Left lung (tissue), 14 donors: ENCODE measurements at places on chromosomes 1 and 21.

GRCh38 chr1:30100524-30100862 is 622.9 kb downstream of the MATN1 start:
- H3K36me3 ChIP-seq: no peaks in the 10 kb centered on the region
- H3K27me3 ChIP-seq: no peaks in the 10 kb centered on the region
- H3K27ac ChIP-seq: no peak overlapping the region
- no peak for DNase-seq

GRCh38 chr21:36478207-36478701 is 1.7 kb downstream of the CLDN14 start:
- H3K36me3 ChIP-seq: no peaks in the 10 kb centered on the region
- no peak overlapping the region for H3K27ac ChIP-seq
- H3K4me3 ChIP-seq: no peak overlapping the region
- no peak for DNase-seq
- no peaks in the 10 kb centered on the region for H3K4me1 ChIP-seq
- no peaks in the 10 kb centered on the region for H3K27me3 ChIP-seq

DNA sequence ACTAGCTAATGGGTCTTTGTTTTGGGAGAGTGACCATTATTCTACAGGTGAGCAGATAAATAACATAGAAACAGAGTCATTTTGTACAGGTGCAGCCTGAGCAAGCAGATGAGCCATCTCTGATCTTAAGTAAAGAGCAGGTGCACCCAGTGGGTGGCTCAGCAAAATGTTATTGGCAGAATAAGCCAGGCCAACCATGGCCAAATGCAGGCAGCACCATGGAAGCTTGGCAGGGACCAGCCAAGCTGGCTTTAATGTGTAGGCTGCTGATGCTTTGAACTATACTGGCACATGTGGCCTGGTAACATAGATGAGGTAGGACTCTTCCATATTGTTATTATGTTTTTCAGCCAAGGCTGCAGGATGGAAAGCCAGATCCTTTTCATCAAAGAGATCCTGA is 553.3 kb upstream of the ZRANB2 start:
- H3K4me1 ChIP-seq: no peaks in the 10 kb centered on the region
- H3K4me3 ChIP-seq: no peak overlapping the region
- H3K27ac ChIP-seq: no peak overlapping the region
- no peak for DNase-seq
- no peaks in the 10 kb centered on the region for H3K27me3 ChIP-seq

- no peaks in the 10 kb centered on the region for H3K36me3 ChIP-seq
- DNase-seq: no peak
- peaks cover 8% of the 10 kb centered on the region for H3K27me3 ChIP-seq
- H3K4me3 ChIP-seq: no peak overlapping the region
- no peaks in the 10 kb centered on the region for H3K4me1 ChIP-seq
These were observed 24.6 kb downstream of the NKAIN1 start for GRCh38 chr1:31215065-31215570.

DNA sequence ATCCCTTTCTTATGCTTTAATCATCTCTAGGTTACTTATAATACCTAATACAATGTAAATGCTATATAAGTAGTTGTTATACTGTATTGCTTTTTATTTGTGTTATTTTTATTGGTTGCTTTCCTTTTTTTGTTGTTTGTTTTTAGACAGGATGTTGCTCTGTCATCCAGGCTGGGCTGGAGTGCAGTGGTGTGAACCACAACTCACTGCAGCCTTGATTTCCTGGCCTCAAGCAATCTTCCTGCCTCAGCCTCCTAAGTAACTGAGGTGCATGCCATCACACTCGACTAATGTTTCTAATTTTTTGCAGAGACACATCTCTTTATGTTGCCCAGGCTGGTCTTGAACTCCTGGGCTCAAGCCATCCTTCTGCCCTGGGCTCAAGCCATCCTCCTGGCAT is 26.9 kb downstream of the KRTAP19-8 start:
- no peaks in the 10 kb centered on the region for H3K36me3 ChIP-seq
- no peak overlapping the region for H3K27ac ChIP-seq
- H3K27me3 ChIP-seq: no peaks in the 10 kb centered on the region
- no peaks in the 10 kb centered on the region for H3K4me1 ChIP-seq
- H3K4me3 ChIP-seq: no peak overlapping the region
- DNase-seq: no peak

GRCh38 chr21:33246963-33247362 is 17.2 kb downstream of the IFNAR2 start:
- H3K4me1 ChIP-seq: no peaks in the 10 kb centered on the region
- H3K4me3 ChIP-seq: no peak overlapping the region
- no peak for DNase-seq
- H3K27me3 ChIP-seq: no peaks in the 10 kb centered on the region
- H3K27ac ChIP-seq: no peak overlapping the region
- H3K36me3 ChIP-seq: peaks cover 88% of the 10 kb centered on the region

DNA sequence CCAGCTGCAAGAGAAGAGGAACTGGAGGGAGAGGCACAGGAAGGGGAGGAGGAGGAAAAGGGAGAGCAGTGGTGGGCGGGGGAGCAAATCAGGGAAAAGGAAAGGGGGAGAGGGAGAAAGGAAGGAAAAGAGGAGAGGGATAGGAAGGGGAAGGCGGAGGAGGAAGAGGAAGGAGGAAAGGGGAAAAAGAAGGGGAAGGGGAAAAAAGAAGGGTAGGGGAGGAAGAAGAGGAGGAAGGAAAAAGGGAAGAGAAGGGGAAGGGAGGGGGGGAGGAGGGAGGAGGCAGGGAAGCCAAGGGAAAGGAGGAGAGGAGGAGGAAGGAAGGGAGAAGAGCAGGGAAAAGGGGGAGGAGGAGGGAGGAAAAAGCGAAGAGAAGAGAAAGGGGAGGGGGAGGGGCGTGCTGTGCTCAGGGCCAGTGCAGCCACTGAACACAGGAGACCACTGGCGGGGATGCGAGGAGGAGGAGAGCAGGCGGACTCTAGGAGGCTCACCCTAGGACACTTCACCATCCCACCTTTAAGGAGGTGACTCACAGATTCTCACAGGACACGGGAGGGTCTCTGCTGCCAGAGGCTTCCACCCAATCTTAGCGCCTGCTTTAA is 33.1 kb downstream of the PGBD5 start:
- no peaks in the 10 kb centered on the region for H3K4me1 ChIP-seq
- no peak overlapping the region for H3K4me3 ChIP-seq
- no peak overlapping the region for H3K27ac ChIP-seq

- no peaks in the 10 kb centered on the region for H3K4me1 ChIP-seq
- DNase-seq: no peak
- no peaks in the 10 kb centered on the region for H3K36me3 ChIP-seq
- H3K4me3 ChIP-seq: no peak overlapping the region
- no peaks in the 10 kb centered on the region for H3K27me3 ChIP-seq
- H3K27ac ChIP-seq: no peak overlapping the region
These were observed 70.4 kb upstream of the ANGPTL1 start for GRCh38 chr1:178941261-178941689.

DNA sequence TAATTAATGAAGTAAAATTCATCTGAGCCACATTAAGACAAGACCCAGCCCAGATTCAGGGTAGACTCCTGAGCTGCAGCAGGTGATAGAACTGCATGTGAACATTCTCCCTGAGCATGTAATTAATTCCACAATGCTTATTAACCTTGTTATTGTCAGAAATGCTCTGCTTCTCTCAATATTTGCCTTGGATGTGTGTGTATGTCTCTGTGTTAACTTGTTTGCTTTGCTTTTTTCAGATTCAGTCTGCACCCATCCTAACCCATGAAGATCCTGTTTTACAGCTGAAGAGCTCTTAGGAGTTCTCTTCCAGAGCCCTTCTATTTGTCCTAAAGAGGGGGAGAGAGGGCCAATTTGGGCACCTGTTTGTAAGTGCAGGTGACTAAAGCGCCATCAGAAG is 143.2 kb upstream of the BMP8A start:
- peaks cover 99% of the 10 kb centered on the region for H3K36me3 ChIP-seq
- no peak for DNase-seq
- H3K4me1 ChIP-seq: no peaks in the 10 kb centered on the region
- no peak overlapping the region for H3K4me3 ChIP-seq

GRCh38 chr1:109327285-109327684 is 20.5 kb upstream of the MYBPHL start:
- DNase-seq: no peak
- H3K4me1 ChIP-seq: no peaks in the 10 kb centered on the region
- H3K27me3 ChIP-seq: no peaks in the 10 kb centered on the region
- no peaks in the 10 kb centered on the region for H3K36me3 ChIP-seq
- no peak overlapping the region for H3K4me3 ChIP-seq

GRCh38 chr1:151715726-151716404 is 738 bp downstream of the CELF3 start:
- H3K36me3 ChIP-seq: no peaks in the 10 kb centered on the region
- peaks cover 7% of the 10 kb centered on the region for H3K4me1 ChIP-seq
- DNase-seq: no peak
- peaks cover 17% of the 10 kb centered on the region for H3K27me3 ChIP-seq

GRCh38 chr1:25476186-25477097 is 45.7 kb downstream of the MACO1 start:
- H3K36me3 ChIP-seq: no peaks in the 10 kb centered on the region
- peaks cover 4% of the 10 kb centered on the region for H3K4me1 ChIP-seq
- H3K27me3 ChIP-seq: no peaks in the 10 kb centered on the region
- no peak overlapping the region for H3K27ac ChIP-seq

- H3K36me3 ChIP-seq: no peaks in the 10 kb centered on the region
- H3K4me1 ChIP-seq: no peaks in the 10 kb centered on the region
- H3K27me3 ChIP-seq: peaks cover 4% of the 10 kb centered on the region
- no peak overlapping the region for H3K27ac ChIP-seq
- no peak for DNase-seq
These were observed 56.2 kb upstream of the LBR start for GRCh38 chr1:225483818-225484656.

DNA sequence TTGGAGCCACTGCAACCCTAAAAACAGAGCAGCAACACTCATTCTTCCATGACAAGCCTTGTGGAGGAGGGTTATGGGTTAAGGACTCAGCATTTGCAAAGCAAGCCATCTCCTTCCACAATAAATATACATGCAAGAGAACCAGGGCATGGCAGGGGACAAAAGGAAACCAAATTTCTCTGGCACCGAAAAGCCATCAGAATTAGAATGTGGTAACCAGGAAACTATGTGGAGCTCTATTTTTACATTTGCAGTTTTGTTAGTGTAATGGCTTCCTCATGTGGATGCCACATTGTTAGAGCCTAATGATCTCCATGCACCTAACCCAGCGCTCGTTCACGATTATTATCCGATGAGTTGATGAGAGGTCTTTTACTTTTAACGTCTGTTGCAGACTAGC is 91.7 kb downstream of the NAV1 start:
- no peak overlapping the region for H3K4me3 ChIP-seq
- H3K4me1 ChIP-seq: peaks cover 20% of the 10 kb centered on the region
- H3K27me3 ChIP-seq: no peaks in the 10 kb centered on the region

DNA sequence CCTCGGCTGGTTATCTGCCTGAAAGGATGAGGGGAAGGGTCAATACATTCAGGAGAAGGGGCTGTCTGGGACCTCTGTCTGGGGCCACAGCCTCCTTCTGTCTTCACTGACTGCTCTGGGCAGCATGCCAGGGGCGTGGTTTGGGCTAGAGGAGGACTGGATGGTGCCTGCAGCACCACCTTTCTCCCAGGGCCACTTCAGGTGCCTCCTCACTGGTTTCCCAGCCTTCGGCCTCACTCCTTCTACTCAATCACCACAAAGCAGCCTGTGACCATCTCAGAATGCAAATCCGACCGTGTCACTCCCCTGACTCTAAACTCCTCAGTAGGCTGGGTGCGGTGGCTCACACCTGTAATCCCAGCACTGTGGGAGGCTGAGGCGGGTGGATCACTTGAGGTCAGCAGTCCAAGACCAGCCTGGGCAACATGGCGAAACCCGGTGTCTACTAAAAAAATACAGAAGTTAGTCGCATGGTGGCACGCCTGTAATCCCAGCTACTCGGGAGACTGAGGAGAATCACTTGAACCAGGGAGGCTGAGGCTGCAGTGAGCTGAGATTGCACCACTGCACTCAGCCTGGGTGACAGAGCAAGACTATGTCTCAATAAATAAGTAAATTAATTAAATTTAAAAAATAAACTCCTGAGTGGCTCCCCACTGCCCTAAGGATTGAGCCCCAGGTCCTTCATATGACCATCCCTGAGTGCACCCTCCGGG is 50.1 kb upstream of the ECE1 start:
- no peak overlapping the region for H3K4me3 ChIP-seq
- no peak for DNase-seq
- peaks cover 25% of the 10 kb centered on the region for H3K4me1 ChIP-seq
- H3K27me3 ChIP-seq: peaks cover 11% of the 10 kb centered on the region
- peak overlapping the region; percentile 90 for H3K27ac ChIP-seq

DNA sequence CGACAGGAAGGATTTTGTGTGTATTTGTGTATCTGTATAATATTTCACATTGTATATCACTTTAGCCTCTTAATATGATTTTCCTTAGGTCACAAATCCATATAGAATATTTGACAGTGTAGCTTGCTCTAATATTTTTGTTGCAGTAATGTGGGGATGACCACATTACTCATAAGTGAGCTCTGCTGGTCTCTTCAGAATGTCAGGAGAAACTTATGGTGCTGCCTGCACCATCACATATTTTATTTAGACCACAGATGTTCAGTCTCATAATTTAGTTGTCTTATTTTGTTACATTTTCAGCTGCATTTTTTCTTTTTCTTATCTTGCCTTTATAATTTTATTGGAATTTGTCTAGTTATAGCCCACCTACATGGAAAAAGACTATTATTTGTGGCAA is 205.3 kb downstream of the PBX1 start:
- H3K36me3 ChIP-seq: no peaks in the 10 kb centered on the region
- no peak for DNase-seq
- no peaks in the 10 kb centered on the region for H3K27me3 ChIP-seq
- H3K4me1 ChIP-seq: no peaks in the 10 kb centered on the region
- no peak overlapping the region for H3K4me3 ChIP-seq
